ENCODE measurements at places on chromosomes 5 and 9.

GRCh38 chr5:122653087-122654017 is 121.5 kb upstream of the SNX2 start:
- DNase-seq, result no peak

DNA sequence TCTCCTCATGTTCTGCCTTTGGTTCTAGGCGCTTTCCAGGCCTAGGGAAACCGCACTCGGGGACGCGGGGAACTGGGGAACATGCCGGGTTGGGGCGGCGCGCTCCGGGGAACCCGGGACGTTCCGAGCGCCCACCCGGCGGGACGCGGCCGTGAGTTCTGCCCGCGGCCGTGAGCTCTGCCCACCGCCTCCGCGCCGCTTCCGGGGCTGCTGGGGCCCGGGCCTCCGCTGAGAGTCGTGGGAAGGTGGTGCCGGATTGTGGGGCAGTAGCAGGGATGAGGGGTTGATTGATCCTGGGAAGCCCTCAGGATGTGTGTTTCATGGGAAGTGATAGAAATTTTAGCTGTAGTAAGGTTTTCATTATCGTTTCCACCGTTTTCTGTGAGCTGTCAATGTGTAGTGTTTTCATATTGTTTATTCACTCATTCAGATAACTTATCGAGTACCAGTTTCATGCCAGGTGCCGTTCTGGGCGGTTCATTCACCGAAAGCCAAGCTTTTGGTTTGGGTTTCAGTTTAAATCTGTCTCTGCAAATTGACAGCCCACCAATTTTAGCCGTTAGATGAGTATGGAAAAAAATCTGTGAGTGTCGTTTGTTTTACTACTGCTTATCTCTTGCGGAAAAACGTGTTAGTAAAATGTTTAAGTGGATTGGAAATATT is 657 bp downstream of the MTRR start:
- no peak for DNase-seq

DNA sequence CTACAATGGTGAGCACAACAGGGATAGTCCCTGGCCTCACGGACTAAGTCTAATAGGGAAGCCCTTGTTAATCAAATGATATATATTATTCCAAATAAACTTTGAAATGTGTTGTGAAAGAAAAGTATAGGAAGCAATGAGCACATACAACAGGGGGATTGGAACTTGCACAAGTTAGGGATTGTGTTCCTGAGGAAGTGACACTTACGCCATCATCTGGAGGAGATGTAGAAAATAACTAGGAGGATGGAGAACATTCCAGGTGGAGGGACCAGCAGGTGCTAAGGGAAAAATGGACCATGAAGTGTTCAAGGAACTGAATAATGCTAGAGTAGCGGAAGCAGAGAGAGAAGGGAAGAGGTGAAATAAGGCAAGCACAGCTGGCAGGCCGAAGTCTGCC is 18.8 kb upstream of the RPS23 start:
- DNase-seq, result no peak

- DNase-seq, result no peak
Measured at GRCh38 chr5:81842795-81843398, 92.0 kb upstream of the SSBP2 start.

- DNase-seq, result no peak
Measured at GRCh38 chr5:174344335-174344734, 298.8 kb downstream of the NSG2 start.

DNA sequence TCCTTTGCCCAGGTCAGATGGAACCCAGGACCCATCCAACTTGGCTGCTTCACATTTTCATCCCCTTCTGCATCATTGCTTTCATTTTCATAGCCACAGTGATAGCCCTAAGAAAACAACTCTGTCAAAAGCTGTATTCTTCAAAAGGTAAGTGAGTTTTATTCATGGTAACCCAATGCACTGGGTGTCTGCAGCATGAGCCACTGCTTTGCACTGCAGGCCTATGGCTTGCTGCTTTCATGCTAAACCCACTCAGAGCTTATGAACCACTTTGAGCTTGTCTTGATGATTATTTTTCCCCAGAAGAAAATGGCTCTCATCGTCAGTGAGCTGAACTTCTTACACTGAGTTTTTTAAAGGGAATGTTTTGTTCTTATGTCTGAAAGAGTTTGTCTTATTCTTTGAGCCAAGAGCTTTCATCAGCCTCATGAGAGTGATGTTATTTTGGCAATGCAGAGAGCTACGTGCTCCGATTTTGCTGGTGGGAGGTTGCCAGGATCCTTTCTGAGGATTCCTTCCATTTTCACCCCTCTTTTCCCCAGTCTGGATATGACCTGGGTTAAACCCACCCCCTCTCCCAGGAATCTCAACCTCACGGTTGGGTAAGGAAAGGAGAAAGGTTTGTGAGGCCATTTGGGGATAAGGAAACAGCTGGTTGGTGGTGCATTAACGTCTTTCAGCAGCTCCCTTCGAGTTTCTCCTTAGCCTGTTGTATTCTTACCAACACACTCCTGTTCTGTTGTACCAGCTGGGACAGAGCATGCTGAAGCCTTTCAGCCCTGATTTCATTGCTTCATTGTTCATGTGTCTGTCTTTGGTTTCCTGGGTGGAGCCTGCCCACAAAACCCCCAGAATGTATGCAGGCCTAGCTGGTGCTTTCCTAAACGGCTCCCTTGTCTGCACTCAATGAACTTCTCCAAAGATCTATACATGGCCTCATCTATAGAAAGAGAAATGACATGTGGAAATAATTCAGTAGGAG is 47.6 kb downstream of the PDCD1LG2 start:
- no peak for DNase-seq

DNA sequence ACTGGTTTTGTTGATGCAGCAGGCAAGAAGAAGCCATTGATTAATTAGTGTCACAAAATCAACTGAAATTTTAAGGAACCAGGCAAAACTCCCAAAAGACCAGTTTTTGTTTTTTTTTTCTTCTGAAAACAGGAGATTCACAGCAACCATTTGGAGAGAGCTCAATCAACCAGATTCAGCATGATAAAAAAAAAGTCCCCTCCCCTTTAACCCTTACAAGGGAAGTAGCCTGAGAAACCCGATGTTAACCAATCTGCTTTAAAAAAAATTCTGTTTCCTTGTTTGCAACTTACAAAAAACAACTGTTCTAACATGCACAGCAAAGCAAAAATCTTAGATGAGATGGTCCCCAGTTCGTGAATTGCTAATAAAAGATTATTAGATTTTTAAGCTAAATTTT is 59.7 kb downstream of the HMHB1 start:
- DNase-seq, result no peak

- no peak for DNase-seq
Measured at GRCh38 chr5:144072518-144072927, 97.9 kb downstream of the YIPF5 start.

DNA sequence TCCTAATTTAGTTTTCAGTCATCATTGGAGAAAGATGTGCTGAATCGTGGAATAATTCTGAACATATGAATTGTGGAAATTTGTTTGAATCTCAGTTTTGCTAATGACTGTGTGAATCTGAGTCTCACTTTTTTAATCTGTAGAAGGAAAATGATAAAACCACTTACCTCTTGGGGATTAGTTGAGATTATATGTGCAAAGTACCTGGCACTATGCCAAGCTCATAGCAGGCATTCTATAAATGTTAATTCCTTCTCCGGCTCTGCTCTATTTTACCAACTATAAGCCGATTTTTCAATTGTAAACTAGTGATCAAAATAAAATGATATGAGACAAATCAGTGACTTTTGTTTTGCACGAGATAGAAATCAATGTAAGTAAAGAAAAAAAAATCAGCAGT is 290.8 kb downstream of the TRPM3 start:
- no peak for DNase-seq

DNA sequence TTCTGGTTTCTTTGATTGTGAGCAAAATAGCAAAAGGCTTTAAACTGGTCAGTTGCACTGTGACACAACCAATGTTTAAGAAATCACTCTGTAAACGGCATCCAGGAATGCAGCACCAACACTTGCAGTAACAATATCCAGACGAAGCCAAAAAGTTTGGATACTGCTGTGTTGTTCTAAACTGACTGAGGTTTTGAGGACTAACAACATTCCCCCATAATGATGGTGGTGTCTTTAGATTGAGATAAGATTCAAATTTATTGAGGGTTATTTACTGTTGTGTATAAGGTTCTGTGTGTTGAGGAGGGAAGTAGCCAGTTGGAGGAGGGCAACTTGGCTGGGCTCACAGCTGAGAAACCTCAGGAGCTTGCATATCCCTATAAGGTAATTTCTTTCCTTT is 353.6 kb downstream of the BNC2 start:
- DNase-seq, result no peak

- no peak for DNase-seq
Measured at GRCh38 chr5:143564417-143564816, 160.9 kb upstream of the NR3C1 start.

- no peak for DNase-seq
Measured at GRCh38 chr9:113695901-113696300, 180.2 kb upstream of the ZNF618 start.

- DNase-seq, result no peak
Measured at GRCh38 chr9:97737429-97737828, 40.3 kb upstream of the XPA start.

DNA sequence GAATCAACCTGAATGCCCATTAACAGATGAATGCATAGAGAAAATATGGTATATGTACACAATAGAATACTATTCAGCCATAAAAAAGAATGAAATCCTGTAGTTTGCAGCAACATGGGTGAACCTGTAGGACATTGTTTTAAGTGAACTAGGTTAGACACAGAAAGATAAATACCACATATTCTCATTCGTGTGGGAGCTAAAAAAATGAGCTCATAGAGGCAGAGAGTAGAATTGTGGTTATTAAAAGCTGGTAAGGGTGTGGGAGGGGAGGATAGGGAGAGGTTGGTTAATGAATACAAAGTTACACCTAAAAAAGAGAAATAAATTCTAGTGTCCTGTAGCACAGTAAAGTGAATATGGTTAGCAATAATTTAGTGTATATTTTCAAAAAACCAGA is 23.5 kb downstream of the PTTG1 start:
- no peak for DNase-seq

DNA sequence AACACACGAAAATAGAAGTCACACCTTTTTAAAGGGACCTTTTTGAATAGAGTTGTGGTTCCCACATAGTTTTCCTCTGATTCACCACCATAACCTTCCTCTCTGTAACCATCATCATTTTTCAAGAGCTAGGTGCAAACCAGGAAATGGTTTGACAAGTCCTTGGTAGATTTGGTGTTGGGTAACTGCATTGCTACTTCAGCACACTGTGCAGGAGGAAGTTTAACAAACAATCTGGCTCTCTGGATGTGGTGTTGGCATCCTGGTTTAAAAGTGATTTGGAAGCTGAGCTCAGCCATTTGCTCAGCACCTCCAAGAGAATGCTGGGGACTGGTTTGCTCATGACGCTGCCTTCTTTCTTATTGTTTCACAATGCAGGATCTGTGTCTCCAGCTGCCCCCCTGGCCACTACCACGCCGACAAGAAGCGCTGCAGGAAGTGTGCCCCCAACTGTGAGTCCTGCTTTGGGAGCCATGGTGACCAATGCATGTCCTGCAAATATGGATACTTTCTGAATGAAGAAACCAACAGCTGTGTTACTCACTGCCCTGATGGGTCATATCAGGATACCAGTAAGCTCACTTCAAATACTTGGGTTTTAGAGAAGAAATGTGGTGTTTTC is 213.1 kb downstream of the RFK start:
- no peak for DNase-seq

- peak; percentile 32 for DNase-seq
Measured at GRCh38 chr9:96875461-96876142, 21.3 kb upstream of the ZNF782 start.

- no peak for DNase-seq
Measured at GRCh38 chr5:114782177-114782576, 387.5 kb downstream of the TRIM36 start.

GRCh38 chr5:180340856-180341255 is 12.3 kb downstream of the GFPT2 start:
- DNase-seq, result no peak

DNA sequence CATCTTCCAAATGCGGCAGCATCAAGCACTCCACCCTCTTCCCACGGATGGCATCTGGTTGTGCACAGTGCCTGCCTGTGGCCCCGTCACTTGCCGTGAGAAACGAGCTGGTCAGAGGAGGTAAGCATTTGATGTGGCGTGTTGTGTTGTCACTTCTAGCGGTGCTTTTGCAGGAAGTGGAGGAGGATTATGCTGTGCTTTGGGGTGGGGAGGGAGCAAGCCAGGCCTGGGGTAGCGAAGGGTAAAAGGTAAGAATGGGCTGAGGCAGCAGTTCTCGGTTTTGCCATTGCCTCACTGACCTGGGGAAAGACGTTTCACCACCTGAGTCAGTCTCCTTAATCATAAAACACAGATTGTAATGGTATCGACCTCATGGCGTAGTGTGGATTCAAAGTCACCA is 2.3 kb upstream of the POMT1 start:
- peak; percentile 66 for DNase-seq
